ENCODE measurements at places on chromosomes 6 and 20.
A peak's percentile ranks its signal among the peaks of the same experiment; 100 is the strongest.

GRCh38 chr6:143549221-143549948 lies 37.9 kb upstream of the FUCA2 start:
- no peak for DNase-seq

GRCh38 chr20:37518059-37518458 lies 3.0 kb upstream of the NNAT start:
- DNase-seq, result no peak

GRCh38 chr6:74117113-74117512 lies 421.1 kb downstream of the CD109 start:
- DNase-seq, result no peak

- peak; percentile 32 for DNase-seq
Measured at GRCh38 chr20:3744806-3745685, 12.6 kb downstream of the HSPA12B start.

GRCh38 chr6:37280162-37280887 lies 22.4 kb upstream of the TMEM217 start:
- no peak for DNase-seq

DNA sequence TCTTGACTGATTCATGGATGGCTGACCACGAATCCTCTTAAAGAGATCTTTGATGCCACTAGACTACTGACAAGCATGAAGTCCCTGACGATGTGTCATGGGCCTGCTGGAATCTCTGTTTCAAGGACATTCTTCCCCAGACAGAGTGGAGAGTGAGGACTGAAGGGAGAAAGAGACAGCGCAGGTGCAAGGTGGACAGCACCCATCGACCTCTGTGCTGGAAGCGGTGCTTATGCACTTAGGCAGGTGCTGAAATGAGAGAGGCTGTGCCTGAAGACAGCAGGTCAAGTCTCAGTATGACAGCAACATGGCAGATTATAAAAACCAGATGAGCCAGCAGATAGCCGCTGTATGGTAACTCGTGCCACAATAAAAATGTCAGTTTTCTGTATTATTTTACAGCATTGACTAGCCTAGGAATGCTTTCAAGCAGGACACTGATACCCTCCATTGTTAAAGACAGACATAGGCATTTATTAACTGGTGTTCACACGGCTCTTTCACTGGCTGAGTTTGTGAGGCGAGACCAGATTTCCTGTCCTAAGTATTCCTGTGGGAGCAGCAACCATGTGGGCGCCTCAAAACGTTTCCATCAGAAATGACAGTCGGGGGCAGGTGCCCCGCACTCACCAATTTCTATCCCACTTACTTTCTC lies 47.5 kb downstream of the FOXC1 start:
- no peak for DNase-seq

DNA sequence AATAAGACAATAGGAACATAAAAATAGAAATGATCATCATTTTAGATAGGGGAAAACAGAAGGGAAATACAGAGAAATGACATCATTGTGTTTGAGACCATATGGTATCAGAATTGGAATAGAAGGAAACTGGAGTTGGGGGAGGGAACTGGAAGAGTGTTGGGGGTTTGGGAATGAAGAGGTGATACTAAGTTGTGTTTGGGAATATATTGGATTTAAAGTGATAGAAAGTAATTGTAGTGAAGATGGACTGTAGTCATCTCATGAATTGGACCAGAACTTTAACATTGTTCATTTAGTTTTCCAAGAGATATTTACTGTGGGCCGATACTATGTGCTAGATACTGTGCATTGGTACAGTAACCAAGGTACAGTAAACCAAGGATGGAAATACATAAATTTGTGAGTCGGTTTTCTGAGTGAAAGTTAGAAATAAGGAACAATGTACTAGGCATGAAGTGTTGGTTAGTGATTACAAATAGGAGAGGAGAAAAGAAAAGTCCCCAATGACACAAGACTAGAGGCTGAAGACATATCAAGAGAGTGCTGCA lies 32.3 kb downstream of the KCNQ5 start:
- DNase-seq, result no peak

- no peak for DNase-seq
Measured at GRCh38 chr6:14210077-14210476, 92.5 kb downstream of the CD83 start.

DNA sequence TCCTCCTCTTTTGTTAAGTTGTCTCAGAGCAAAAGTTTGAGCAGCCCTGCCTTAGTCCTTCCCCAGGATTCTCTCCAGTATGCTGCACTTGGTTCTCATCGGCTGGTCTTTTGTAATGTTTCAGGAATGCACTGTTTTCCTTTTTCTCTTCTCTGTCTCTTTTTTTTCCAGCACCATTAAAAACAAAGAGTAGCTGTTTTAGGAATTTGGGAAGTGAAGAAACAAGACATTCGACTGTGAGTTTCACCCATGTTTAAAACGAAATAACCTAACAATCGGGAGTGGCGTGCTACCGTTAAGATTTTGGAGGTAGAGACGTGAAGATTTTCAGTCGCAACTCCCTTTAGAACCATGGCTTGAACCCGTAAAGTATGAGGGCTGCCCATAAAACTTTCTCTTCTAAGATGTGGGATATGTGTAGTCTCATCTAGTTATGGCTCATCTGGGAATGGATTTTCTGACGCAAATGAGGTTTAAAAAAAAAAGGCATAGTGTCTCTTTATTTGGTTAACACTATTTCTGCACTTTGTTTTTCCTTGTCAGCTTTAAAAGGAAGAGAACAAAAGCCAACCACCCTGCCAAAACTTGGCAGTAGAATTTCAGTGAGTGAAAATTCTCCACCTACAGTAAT lies 35.9 kb upstream of the RAB23 start:
- DNase-seq, result no peak

- DNase-seq, result peak; percentile 33
Measured at GRCh38 chr6:11700118-11700718, 78.4 kb downstream of the ADTRP start.
